RPMI7951 (cell line): ENCODE measurements at places on chromosomes 12 and 14. TPM values are rescaled to one million over a fixed set of nuclear protein-coding genes. Genes with fewer than 3 reads are reported as not detected.

The ERP27 gene
- total RNA-seq = 0.10 TPM in 1 of 2 replicates, not detected in the other

- DNase-seq = no peak
Measured at GRCh38 chr12:120690978-120691377, 4.0 kb downstream of the MLEC start.

DNA sequence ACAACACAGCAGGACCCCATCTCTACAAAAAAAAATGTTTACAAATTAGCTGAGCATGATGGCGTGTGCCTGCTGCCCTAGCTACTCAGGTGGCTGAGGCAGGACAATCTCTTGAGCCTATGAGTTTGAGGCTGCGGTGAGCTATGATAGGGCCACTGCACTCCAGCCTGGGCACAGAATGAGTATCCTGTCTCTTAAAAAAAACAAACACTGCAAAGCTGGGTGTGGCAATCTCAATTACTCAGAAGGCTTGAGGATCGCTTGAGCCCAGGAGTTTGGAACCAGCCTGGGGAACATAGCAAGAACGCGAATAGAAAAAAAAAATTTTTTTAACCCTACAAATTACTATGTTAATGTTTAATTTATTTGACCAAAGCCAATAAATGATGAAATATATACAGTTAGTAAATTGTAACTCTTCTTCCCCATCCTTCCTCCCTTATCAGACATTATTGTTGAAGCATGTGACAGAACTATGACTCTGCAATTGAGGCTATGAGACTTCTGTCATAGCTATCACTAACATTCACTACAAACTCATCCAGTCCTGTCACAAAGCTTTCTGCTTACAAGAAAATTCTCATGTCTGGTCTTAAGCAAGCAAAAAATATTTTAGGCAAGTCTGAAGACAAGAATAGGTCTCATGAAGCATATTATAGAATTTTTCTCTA is 9.8 kb downstream of the BTBD7 start:
- DNase-seq = no peak

The ANKS1B gene
- not detected in 2 replicates for total RNA-seq

GRCh38 chr14:50839048-50839447 is 8.1 kb upstream of the NIN start:
- DNase-seq = peak; percentile 28

DNA sequence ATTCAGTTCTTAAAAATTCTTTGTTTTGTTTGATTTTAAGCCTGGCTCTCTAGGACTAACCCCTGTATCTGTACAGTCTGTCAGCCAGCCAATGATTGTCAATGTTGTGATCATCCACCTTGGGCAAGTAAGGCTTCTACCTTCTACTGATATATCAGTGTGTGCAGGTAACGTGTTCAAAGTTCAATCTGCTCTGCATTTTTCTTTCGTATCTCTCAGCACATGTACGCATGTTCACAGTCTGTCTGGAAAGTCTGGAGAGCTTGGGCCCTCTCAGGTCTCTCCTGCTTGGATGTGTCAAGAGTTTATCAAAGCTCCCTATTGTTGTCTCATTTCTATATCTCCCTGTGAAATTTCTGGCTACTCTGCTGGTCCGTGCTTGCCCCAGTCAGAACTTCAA is 138.6 kb upstream of the VRK1 start:
- DNase-seq = no peak

DNA sequence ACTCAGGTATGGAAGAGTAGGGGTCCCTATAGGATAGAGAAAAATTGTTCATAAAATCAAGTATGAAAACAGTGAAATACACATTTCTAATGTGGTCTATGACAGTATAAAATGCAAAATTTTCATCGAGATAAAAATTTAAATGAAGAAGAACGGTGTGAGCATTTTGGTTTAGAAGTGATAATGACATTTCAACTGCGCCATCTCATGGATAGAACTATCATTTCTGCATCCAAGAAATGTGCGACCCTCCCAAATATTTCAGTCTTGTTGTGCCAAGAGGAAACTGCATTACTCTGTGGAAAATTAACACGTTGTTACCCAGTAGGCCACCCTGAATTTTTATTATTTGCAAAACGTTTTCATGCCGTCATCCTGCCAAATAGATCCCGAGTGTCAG is 108.8 kb downstream of the CRACR2A start:
- no peak for DNase-seq

The DDX54 gene
- total RNA-seq = 17.2 and 20.7 TPM in 2 replicates

DNA sequence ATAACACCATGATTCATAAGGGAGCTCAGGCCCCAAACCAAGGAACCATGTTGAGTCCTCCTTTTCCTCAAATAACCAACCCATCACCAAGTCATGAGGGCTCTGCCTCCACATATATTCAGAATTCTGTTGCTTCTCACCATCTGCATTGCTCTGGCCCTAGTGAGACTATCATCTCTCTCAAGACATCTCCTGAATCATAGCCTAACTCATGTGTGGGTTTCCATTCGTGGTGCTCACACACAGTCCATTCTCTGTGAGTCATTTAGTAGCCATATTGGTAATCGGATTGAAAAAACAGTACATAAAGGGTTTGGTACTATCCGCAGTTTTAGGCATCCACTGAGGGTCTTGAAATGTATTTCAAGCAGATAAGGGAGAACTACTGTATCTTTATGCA is 5.1 kb upstream of the SLC38A2 start:
- no peak for DNase-seq

DNA sequence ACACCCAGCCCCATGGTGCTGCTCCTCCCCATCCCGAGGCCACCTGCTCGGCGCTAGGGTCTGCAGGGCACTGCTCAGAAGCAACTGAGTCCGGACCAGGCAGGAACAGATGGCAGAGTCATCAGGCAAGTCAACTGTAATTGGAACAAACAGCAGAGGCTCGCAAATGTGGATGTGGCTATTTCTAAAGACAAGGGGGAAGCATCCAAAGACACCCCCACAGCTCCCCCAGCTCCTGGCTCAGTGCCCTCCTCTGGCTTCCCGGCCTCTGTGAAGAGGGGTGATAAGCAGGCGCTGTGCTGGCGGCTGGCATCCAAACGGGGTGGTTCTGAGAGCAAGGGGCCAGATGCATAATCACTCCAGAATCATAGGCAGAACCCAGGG is 125.6 kb downstream of the PIWIL1 start:
- no peak for DNase-seq

GRCh38 chr12:91866566-91866965 is 279.1 kb downstream of the BTG1 start:
- DNase-seq = no peak

The ART4 gene
- not detected in 2 replicates for total RNA-seq

DNA sequence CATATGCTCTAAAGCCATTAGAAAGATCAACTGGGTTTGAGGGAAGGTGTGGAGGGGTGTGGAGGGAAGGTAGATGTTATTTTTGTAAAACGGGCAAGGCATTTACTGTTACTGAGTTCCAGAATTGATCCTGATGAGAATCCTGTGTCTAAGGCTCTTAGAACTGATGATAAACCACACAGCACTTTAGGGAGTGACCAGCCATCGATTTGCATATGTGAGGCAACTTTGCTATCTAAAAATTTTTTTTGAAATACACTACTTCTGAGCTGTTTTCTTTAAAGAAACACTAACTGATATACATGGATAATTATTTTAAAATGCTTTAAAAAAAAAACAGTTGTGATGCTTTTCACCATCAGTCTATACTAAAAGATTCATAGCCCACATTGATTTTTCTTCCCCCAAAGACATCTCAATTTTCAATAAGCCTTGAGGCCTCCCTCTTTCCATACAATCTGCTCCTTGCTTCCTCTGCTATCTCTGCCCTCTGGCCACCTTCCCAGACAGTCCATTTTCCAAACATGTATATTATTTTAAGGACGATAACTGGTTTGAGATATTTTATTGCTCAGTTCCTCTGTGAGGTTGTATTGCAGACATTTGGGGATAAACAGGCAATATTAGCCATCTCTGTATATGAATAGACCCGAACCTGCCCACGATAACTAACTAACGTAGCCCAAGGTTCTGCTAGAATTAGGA is 265.9 kb downstream of the EFCAB11 start:
- no peak for DNase-seq

DNA sequence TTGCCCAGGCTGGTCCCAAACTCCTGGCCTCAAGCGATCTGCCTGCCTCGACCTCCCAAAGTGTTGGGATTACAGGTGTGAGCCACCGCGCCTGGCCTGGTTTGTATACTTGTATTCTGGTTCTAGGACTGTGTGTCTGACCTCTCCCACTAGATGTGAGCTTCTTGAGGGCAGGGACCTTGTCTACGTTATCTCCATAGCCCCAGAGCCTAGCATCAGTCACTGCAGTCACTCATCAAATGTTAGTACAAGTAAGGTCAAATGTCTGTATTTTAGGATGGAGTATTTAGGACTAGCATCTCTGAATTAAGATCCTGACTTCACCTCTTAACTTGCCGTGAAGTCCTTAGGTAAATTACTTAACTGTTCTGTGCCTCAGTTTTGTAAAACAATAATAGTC is 2.9 kb downstream of the RILPL2 start:
- no peak for DNase-seq

The ESRRB gene
- total RNA-seq = 0.59 TPM in 1 of 2 replicates, not detected in the other

GRCh38 chr12:68901551-68901950 is 31.4 kb downstream of the CPM start:
- no peak for DNase-seq

- DNase-seq = no peak
Measured at GRCh38 chr12:16606201-16606849, 363 bp upstream of the LMO3 start.
